Stimulated activated CD4-positive, alpha-beta T cell treated with anti-CD3 and anti-CD28 coated beads, Interleukin-2, amount 100 ng/mL, for 4 hours (primary cell): ENCODE measurements at places on chromosomes 3 and 15.
A peak's percentile ranks its signal among the peaks of the same experiment; 100 is the strongest.

DNA sequence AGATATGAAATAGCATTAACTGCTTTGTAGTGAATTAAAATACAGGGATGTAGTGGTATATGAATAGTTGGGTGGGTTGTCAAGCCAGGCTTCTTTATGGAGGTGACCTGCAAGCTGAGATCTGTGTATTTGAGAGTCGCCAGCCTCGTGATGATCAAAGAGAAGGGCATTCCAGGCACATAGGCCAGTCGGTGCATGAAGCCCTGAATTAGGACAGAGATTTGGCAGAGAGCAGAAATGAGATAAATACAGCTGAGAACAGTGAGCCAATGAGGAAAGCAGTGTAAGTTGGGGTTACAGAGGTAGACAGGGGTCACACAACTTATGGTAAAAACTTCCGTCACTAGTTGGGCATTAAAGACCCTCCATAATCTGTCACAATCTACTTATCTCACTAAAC lies 641.9 kb downstream of the OTOL1 start:
- no peak for DNase-seq

DNA sequence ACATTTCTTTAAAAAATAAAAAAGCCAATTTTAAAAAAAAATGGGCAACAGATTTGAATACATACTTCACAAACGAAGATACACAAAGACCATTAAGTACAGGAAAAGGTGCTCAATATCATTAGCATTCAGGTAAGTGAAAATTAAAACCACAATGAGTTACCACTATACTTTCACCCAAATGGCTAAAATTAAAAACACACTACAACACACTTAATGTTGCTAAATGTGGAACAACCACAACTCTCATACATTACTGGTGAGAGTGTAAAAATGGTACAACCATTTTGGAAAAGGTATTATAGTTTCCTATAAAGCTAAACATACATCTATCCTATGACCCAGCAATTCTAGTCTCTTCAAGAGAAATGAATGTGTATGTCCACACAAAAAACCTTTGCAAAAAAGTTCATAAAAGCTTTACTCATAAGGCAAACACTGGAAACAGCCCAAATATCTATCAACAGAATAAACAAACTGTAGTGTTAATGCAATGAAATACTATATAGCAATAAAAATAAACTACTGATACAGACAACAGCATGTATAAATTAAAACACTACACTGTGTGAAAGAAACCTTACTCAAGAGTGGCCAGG lies 14.9 kb downstream of the IP6K1 start:
- DNase-seq = no peak

DNA sequence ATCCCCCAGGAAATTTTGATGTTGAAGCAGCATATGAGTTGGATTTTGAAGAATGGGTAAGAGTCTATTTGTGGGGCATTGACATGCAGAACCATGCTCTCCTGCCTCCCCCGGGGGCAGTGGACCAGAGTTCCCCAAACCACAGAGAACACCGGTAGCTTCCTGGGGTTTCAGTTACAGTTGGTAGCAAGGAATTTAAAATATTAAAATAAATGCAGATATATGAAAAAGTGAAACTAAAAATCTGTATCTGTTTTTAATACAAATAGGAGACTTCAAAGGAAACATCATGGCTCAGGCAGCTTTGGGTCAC lies 37.4 kb downstream of the SLC9A9 start:
- DNase-seq = no peak

GRCh38 chr15:50140983-50141382 lies 21.9 kb upstream of the ATP8B4 start:
- DNase-seq = no peak

GRCh38 chr3:114213627-114214541 lies 23.5 kb downstream of the ZNF80 start:
- peak; percentile 67 for DNase-seq

GRCh38 chr3:81585056-81585455 lies 176.4 kb downstream of the GBE1 start:
- no peak for DNase-seq

DNA sequence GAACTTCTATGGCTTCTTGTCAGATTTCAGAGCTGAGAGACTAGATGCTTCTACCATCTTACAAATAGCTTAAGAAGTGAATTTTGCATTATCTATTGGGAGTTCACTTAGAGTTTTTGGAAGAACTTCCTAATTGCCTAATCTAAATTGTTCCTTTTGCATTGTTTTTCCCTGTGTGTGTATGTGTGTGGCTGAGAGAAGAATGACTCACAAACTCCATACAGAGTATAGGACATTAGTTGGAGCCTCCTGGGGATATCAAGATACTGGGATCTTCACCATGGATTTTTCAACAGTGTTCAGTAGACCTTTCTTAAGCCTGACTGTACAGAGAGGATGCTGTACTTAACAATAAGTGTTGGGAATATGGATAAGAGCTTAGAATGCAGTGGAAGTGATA lies 10.9 kb downstream of the TLNRD1 start:
- no peak for DNase-seq

DNA sequence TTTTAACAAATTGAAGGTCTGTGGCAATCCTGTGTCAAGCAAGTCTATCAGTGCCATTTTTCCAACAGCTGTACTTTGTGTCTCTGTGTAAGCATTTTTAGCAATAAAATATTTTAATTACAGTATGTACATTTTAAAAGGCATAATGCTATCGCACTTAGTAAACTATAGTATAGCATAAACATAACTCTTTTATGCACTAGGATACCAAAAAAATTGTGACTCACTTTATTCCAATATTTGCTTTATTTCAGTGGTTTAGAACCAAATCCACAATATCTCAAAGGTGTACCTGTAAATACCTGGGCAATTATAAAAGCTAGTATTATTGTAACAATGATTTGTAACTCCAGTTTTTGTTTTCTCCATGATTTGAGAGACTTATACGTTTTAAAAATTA lies 46.5 kb downstream of the FRMD5 start:
- DNase-seq = no peak

DNA sequence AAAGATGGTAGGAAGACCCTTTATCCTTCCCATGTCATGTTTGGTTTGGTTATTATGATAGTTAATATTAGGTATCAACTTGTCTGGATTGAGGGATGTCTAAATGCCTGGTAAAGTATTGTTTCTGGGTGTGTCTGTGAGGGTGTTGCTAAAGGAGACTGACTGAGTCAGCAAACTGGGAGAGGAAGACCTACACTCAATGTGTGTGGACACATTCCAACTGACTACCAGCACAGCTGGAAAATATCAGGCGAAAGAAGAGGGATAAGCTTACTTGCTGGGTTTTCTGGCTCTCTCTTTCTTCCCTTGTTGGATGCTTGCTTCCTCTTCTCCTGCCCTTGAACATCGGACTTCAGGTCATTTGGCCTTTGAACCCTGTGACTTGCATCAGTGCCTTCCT lies 1227.6 kb upstream of the EPHA6 start:
- no peak for DNase-seq

GRCh38 chr15:97976766-97977503 lies 16.4 kb downstream of the ARRDC4 start:
- DNase-seq = no peak

DNA sequence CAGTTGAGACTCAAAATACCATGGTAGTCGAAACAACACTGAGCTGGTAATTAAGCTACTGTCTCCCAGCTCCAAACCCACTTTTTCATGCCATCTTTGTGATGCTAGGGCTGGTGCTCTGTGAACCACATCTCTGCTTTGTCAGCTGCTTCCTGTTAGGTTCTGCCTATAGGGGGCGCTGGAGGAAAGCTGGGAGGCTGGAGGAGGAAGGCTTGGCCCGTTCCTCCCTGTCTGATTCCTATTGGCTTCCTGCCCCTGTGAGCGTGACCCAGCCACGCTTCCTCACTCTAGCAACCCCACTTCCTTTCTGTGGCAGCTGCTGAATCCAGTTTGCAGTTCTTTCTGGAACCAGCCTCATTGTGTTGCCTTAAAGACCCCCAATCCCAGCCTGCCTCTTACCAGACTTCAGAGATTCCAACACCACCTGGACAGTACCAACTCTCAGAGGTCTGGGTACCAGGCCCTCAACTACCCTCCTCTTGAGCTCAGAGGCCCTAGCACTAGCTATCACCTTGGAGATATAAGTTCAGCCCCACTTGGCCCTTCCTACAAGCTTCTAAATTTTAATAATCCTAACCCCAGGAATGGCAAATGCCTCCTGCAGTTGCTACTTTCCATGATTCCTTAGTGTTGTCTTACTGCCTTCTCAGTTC lies 120.9 kb downstream of the ERC2 start:
- DNase-seq = no peak

GRCh38 chr3:109384164-109384563 lies 46.8 kb upstream of the DPPA4 start:
- DNase-seq = no peak

DNA sequence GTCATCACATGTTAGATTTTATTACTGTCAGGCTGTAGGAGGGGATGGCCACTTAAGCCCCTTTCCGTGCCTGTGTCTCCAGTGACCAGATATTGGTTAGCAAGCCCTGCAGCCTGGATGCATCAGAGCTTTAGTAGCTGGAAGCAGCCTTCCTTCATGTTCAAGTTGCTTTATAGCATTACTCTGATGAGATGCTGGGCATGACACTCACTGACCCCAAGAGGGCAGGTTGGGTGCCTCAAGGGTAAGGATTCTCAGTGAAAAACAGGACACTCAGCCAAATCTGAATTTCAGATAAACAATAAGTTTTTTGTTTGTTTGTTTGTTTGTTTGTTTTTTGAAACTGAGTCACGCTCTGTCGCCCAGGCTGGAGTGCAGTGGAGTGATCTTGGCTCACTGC lies 68.5 kb upstream of the PTX3 start:
- DNase-seq = no peak

DNA sequence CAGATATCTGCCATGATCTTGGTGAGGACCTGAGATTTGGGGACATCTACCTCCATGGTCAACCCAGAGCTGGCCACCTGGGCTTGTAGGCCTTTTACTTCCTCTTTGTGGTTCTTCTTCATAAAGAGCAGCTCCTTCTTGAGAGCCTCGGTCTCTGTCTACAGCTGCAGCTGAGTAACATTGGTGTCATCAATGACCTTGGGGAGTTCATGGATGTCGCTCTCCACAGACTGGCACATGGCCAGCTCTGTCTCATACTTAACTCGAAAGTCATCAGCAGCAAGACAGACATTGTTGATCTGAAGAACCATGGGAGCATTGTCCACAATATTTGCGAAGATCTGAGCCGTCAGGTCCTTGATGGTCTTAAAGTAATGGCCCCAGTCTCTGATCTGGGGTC lies 15.7 kb upstream of the RASA2 start:
- DNase-seq = no peak

- DNase-seq = no peak
Measured at GRCh38 chr15:66654739-66655375, 47.2 kb upstream of the SMAD6 start.

DNA sequence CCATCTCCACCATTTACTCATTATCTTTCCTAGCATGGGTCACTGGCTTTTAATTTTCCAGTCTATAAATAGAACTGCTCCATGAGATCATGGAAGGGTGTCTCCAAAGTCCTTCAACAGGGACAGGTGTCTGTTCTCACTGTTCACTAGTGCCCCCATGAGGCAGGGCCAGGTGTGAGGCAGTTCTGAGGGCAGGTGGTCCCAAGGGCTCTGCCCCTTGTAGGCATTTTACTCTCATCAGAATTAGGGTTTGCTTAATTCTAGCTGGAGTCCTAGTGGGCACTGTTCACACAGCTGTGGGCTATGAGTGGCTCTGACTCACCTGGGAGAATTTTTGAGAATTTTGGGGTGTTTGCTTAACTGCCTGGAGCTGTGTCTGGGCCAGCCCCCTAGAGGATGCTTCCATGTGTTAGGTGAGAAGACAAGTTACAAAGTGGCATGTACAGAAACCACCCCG lies 248.0 kb upstream of the LYSMD4 start:
- no peak for DNase-seq

- DNase-seq = no peak
Measured at GRCh38 chr15:80561500-80561899, 133.6 kb upstream of the ABHD17C start.

- DNase-seq = no peak
Measured at GRCh38 chr15:64096668-64097384, 1.0 kb downstream of the SNX1 start.

GRCh38 chr3:171309906-171310359 lies 150.3 kb downstream of the TNIK start:
- DNase-seq = no peak
